ENCODE measurements at places on chromosomes 5 and 9.

DNA sequence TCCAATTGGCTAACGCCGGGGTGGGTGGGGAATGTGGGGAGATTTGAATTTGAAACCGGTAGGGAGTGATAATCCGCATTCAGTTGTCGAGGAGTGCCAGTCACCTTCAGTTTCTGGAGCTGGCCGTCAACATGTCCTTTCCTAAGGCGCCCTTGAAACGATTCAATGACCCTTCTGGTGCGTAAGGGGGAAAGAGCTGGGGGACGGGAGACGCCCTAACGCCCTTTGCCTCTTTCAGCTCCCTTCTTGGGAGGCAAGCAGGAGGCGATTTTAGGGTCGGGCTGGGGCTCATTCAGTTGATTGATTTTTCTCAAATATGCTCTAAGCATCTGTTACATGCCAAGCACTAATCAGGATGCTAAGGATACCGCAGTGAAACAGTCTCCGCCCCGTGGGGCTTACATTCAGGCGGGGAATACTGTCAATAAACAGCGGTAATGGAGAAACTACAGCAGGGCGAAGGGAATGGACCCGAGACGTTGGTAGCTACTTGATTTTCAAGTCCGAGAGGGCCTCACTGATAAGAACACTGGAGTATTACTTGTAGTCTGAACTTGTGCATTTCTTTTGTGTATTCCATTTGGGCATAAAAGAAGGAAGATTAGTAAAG, at the start of gene HMMR:
TSS of gene HMMR (plus strand) at position 71 of the 610 bp plus-strand sequence. CDS start at position 132, 61 bp downstream.
- DNase-seq, result peak; percentile 66

DNA sequence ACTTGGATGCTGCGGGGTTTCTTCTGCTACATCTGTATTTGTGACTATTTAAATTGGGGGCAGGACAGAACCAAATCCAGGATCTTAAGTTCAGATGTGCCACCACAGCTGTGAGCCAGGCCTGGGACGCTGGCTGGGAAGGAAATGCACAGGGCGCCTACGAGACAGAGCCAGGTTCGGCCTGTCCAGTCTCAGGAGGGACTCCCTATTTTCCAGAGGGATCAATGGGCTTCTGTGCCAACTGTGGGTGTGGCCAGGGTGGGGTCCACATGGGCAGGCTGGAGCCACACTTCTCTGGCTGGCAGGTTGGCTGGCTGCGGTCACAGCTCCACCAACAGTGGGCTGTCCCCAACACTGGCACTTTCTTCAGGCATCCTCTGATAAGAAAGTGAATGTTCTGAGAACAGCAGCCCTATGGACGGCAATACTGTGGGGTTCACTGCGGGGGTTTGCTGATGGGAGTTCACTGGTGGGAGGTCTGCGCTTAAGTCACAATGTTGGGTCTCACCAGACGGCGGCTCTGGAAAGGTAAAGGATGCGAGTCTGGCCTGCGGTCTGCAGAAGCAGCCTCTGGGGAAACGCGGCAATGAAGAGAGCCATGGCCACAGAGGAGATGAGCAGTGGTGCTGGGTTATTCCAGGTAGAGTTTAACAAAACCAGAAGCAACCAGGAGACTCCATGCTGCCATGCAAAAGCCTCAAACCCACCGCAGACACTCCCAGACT, 78.1 kb downstream of the DAP start:
- DNase-seq, result no peak

GRCh38 chr9:129463994-129464393, 156.9 kb downstream of the C9orf50 start:
- no peak for DNase-seq

- no peak for DNase-seq
Measured at GRCh38 chr5:150181766-150182545, 7.9 kb upstream of the SLC6A7 start.

- DNase-seq, result no peak
Measured at GRCh38 chr9:98147582-98147981, 28.6 kb upstream of the TRIM14 start.
